ENCODE measurements at places on chromosomes 2 and 18.

- no peak for DNase-seq
Observed at GRCh38 chr2:218983934-218984238, 1.1 kb downstream of the FEV start.

DNA sequence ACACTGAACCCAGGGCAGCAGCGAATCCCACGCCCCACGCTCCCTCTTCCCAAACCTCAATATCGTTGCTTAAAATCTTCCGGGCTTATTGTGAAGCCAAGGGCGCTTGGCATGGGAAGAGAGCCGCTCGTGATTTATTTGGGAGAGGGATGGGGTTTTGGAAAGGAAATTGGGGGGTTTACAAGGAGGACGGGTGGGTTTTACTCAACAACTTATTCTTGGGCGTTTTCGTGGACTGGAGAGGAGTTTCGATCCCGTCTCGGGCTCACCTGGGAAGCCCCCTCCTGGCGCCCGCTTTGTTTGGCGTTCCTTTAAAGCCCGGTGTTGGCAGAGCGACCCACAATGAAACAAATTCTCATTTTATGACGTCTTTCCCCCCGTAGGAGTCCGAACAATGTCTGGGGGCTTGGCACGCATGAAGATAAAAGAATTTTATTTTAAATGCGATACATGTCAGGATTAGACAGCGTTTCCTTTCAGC, 135.3 kb downstream of the INSIG2 start:
- DNase-seq, result no peak

DNA sequence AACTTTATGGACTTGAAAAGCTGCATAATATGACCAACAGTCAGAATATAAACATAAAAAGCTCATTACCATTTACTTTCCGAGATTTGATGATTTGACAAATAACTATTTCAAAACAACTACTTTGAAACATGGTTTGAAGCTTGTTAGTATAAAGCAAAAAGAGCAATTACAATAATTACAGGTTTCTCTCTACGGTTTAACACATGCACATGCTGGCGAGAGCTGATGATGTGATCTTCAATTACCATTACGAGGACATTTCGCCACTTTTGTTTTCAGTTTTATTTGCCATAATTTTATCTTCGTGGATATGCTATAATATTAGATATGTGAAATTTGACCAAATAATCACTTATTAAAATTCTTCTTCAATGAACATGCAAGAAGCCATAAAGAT, 270.1 kb downstream of the TCF4 start:
- no peak for DNase-seq

DNA sequence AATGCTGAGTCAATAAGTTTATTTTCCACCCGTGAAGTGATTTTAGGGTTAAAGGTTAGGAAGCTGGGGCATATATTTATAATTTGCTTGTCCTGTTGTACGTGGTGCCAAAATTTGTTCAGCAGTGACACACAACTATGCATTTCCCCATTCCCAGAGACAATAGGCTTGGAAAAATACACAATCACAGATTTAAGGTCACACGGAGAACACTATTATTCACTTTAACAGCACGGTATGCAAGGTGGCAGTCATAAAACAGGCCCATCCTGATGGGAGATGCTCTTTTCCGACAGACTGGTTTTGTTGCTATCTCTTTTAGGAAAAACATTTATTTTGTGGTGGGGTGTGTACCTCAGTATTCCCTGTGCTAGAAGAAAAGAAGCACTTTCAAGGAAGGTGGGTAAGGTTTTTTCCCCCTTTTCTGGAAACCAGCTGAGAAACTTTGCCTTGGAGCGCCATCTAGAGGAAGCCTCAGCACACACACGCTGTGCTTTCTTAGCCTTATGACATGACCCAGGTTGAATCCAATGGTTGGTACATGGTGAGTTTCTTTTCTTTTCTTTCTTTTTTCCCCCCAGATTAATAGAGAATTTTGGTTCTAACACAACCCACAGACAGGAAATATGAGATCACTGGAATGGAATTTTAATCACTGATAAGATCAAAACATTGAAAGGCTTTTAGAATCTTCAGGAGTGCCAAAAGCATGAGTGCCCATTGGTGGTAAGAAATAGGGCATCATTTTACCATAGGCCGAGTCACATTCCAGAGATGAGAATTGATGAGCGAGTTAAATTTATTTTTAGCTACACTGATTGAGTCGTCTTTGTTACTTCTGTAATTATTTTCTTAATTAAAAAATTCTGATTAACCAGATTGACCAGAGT, 332.1 kb downstream of the AGPS start:
- peak; percentile 21 for DNase-seq

DNA sequence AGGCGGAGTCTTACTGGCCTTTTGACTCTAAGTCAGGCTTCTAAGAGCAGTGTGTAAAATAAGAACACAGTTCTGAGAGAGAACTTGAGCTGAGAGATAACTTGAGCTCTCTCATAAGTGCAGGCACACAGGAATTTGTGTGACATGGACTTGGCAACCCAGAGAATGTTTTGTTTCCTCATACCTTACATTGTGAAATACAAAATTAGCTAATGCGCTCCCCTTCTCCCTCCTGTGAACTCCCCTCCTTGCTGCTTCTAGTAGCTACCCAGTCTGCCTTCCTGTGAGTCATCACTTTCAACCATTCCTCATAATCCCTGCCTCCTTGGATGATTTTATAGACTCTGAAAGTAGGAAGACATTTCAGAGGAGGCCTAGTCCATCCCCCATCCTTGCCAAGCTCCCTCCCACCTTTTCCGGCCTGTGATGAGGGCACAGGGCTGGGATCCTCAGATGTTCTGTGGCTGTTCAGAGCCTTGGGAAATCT, 22.6 kb downstream of the FER1L5 start:
- no peak for DNase-seq

GRCh38 chr18:9521770-9522169, 46.5 kb downstream of the RALBP1 start:
- DNase-seq, result no peak

GRCh38 chr2:17401096-17401495, 117.1 kb downstream of the RAD51AP2 start:
- no peak for DNase-seq

DNA sequence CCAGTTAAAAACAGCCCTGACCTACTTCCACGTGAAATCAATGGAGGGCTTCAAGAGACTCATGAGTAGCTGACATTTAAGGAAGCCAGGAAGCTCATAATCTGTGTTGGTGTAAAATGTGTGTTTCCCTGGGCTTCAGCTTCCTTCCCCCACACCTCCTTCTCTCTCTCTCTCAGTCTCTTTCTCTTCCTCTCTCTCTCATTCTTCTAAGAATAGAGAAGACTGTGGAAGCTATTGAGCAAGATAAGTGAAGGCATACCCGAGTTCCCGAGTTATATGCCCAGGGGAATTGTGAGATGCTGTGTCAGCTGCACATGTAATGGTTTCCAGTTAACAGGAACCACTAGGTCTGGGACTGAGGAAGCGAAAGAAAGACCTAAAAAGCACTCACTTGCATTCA, 199.4 kb downstream of the NYAP2 start:
- no peak for DNase-seq

DNA sequence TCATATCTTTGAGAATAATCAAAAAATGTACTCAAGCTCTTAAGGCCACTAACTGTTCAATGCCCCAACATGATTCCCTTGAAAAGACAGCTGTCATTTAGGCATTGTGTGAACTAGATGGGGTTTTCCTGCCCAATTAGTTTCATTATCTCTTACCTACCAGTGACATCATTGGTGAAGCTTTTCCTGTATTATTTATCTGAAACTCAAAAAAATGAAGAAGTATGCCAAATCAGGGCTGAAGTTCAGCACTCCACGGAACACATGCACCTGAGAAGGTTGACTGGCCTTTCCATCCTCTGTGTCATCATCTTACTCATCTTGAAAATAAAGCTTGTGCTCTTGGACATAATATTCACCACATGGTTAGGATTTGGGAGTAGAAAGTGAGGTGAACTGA, 126.4 kb downstream of the TXNL1 start:
- DNase-seq, result no peak

DNA sequence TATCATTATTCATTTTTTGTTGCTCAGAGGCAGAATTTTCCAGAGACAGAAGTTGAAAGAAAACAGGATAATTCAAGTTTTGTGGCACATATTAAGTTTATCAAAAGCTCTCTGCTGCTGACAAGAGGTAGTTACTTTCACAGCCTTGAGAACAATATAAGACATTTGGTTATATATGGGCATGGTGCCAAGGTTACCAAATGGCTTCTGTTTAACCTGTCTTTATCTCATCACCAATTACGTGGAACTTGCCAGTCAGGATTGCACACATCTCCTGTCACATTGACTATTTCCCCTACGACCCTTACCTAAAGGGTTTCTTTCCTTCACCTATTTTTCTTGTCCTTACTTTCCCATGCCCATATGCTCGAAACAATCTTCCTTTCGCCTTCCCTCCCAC, 35.9 kb downstream of the KLF7 start:
- DNase-seq, result no peak

Measured in activated naive CD4-positive, alpha-beta T cell treated with anti-CD3 and anti-CD28 coated beads, Interleukin-2, amount 50 U/mL, for 16 hours (primary cell).